ENCODE measurements at places on chromosomes 12 and 14.

DNA sequence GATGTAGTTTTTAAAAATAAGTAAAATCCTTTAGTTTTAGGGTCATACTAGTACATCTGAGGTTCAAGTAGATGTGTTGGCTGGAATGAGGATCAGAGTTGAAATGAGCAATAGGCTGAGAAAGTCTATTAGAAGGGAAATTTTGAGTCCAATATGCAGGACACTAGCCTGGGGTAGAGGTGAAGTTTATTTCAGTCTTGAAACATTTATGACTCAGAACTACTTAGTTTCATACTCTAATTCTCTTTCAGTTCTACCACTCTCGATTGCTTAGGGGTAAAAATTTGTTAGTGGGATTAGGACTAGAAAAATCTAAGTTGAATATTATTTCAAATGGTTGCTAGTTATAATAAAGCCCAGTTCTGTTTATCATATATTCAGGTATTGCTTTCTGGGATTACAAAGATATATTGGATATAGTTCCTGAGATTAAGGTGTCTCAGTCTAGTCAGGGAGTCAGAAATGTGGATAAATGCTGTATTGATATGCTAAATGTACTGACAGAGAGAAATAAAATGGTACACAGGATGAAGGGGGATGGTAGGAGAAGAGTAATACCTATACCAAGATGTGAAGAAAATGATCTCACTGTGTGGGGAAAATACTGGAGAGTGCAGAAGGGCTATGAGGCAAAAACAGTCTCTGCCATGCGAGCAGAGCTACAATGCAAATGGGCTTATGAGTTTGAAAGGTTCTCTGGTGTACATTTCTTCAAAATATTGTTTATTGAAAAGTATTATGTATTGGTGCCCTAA lies 395.8 kb upstream of the FBXO33 start:
- H3K27me3 ChIP-seq, result no peaks in the 10 kb centered on the region
- no peak overlapping the region for H3K4me3 ChIP-seq
- H3K27ac ChIP-seq, result no peak overlapping the region
- no peaks in the 10 kb centered on the region for H3K36me3 ChIP-seq
- no peaks in the 10 kb centered on the region for H3K4me1 ChIP-seq
- no peak for DNase-seq

DNA sequence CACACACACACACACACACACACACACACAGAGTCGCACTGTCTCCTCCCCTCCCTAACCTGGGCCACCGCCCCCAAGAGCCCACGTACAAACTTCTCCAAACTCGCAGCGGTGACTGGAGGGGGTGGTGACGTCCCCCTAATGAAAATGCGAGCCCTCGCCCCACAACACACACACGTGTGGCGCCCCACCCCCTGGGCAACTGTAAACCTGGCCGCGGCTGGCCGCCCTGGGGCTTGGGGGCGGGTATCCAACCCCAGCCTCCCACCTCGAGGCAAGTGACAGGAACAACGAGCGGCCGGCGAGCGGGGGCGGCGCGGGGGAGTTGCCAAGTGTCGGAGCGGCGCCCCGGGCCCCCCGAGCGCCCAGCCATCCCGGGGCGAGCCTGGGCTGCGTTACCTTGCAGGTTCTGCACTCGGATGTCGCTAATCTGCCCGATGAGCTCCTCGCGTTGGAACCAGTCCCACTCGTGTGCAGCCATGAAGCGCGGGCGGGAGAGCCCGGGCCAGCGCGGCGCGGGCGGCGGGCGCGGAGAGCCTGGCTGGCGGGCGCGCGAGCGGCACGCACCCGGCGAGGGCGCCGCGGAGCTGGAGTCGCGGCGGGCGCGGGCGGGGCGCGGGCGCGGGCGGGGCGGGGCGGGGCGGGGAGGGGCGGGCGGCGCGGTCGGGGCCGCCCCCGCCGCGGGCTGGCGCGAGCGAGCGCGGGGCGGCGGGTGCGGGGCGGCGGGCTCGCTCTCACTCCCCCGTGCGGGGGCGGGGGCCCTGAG lies at the start of gene CLMN:
CLMN (minus strand) TSS at position 597 of the 766 bp plus-strand sequence; CDS start at position 481, 116 bp downstream.
- peak within 1 kb of the TSS; percentile 83 for H3K4me3 ChIP-seq
- H3K4me1 ChIP-seq, result peaks cover 17% of the 10 kb centered on the region
- no peak for DNase-seq
- no peaks in the 10 kb centered on the region for H3K36me3 ChIP-seq

DNA sequence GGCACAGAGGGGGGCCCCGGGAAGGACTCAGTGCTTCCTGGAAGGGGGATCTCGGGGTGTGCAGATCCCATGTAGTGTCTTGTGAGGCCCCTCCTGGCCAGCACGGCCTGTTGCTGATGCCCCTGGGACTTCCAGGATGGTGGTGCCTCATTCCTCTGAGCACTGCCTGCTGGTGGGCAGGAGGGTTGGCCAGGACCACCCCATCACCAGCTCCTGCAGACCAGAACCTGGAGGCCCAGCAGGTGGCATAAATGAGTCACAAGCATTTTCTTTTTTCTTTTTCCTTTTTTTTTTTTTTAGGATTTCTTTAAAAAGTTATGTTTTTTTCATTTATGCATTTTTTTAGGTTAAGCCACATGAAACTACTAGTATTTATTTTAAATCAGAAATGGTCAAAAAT lies 8.0 kb downstream of the MMP17 start:
- H3K36me3 ChIP-seq, result no peaks in the 10 kb centered on the region
- H3K27me3 ChIP-seq, result peaks cover 12% of the 10 kb centered on the region
- H3K4me1 ChIP-seq, result no peaks in the 10 kb centered on the region
- DNase-seq, result no peak
- no peak overlapping the region for H3K4me3 ChIP-seq
- no peak overlapping the region for H3K27ac ChIP-seq

DNA sequence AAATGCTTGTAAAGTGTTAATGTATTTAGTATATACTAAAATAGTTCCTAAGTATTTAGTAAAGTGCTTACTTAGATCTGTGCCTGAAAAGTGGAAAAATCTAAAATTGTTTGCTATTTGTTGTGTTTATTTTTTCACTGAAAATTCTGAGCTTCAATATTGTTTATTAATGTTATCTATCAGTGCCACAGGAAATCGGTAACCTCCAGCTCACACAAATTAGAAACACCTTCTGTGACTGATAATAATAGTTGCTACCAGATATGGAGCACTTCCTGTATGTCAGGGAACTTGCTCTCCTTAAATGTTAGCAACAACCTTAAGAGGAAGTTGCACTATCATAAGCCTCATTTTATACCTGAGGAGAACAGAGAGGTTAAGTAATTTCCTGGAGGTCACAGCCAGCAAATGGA lies 723 bp upstream of the LRP10 start:
- no peaks in the 10 kb centered on the region for H3K27me3 ChIP-seq
- H3K4me1 ChIP-seq, result no peaks in the 10 kb centered on the region
- DNase-seq, result no peak
- H3K36me3 ChIP-seq, result peaks cover 15% of the 10 kb centered on the region
